ENCODE measurements at places on chromosomes 5 and 9.

GRCh38 chr9:68599826-68600225 is 59.1 kb upstream of the TMEM252 start:
- no peak for DNase-seq

DNA sequence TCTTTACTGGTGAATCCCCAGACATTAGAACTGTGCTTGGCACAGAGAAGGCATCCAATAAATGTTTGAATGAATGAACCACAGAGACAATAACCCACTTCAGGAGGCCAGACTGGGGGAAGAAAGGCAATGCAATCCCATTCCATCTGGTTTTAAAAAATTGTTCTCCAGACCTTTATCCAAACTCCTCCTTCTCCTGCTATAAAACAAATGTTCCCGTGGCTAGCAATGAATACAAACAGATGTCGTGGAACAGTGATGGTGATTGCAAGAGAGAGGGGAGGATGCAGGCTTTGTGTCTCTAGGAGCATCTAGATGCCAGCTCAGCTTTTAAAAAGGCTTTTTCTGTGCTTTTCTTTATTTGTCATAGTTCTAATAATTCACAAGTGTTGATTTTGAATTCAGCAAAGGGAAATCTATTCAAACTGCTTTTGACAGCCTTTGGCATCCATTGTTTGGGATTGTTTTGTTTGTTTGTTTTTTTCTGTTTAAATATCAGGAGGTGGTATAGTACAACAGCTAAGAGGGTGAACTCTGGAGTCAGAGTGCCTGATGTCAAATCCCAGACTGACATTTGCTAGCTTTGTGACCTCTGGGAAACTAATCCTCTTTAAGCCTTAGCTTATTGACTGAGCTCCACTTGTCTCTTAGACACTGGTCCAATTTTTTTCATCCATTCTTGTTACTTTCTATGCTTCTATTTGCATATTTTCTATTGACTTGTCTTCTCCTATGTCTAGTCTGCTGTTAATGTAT is 59.1 kb downstream of the TNFSF15 start:
- DNase-seq, result no peak

DNA sequence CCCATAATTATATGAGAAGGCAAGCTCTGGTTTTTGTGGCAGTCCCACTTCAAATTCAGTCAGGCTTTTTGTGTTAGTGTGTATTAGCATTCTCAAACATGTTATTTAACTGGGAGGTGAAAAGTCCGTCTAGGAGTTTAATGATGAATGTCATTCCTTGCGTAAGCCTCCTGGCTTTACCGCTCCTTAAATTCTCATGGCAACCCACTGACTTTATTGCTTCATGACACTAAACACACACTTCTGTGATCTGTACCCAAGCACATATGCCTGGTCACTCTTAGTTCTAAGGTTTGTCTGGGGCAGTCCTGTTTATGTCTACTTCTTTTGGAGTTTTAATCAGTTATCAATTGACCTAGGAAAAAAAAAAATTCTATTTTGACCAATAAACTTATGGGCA is 677.9 kb upstream of the DMAC1 start:
- no peak for DNase-seq

DNA sequence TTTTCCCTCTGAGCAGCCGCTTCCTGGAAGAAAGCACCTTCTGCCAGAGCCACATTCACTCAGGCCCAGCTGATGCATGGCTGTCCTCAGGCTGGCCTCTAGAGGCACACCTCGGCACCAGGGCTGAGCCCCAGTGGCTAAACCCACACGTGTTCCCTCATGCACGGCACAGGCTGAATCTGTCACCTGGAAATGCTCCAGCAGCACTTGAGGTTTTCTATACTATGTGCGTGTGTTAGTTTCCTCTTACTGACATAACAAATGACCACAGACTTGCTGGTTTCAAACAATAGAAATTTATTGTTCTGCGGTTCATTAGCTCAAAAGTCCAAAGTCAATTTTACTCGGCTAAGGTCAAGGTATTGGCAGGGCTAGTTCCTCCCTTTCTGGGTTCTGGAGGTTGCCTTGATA is 141.4 kb downstream of the LRRC70 start:
- DNase-seq, result peak; percentile 33

DNA sequence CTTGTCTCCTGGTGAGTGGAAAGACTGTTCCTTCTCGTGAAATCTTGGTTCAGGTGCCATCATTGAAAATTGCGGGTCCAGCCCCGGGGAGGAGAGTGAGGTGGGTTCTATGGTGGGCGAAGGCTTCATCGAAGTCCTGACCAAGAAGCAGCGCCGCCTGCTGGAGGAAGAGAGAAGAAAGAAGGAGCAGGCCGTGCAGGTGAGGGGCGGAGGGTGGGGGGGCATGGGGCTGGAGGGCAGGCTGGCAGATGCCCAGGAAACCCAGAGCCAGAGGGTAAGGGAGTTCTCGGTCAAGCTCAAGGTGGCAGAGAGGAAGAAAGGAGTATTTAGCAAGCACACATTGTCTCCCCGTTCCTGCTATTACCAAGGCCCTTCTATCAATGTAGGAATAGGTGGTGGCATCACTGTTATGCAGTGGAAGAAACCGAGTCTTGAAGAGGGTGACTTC is 24.3 kb upstream of the POMT1 start:
- DNase-seq, result no peak

DNA sequence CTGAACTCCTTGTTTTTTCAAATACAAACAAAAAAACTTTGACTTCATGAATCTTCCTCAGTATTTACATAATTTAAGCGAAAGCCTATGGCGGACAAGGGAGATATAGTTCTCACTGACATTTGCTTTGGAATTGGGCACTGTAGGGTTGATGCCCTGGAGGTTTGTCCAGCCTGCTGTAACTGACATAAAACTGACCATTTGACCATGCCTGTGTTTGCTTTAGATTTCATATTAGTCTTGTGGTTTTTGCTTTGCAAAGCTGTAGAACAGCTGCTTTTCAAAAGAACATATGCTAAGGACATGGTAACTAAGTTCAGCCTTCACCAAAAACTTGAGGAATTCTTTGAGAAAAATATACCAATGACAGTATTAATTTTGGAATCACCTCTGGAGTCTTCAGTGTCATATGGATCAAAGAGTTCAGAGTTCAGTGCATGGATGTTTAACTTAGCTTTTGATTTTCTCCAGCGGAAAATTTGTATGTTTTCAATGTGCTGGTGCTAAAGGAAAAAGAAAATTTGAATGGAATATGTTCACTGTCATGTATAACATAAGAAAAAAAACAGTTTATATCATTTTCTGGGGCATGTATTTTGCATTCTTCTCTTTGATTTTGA is 1013.1 kb downstream of the NR2F1-AS1 start:
- DNase-seq, result no peak

DNA sequence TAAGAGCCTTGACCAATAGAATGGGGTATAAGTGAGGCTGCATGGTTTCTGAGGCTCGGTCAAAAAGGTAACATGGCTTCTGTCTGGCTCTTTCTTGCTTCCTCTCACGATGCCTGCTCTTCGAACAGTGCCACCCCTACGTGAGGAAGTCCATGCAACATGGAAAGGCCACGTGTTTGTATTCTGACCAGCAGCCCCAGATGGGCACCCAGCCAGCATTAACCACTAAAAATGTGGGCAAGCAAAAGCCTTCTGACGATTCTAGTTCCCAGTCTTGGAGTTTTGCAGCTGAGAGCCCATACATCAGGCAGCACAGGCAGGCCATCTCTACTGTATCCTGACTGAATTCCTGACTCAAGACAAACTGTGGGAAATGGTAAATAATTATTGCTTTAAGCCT is 24.2 kb upstream of the NREP start:
- DNase-seq, result no peak

DNA sequence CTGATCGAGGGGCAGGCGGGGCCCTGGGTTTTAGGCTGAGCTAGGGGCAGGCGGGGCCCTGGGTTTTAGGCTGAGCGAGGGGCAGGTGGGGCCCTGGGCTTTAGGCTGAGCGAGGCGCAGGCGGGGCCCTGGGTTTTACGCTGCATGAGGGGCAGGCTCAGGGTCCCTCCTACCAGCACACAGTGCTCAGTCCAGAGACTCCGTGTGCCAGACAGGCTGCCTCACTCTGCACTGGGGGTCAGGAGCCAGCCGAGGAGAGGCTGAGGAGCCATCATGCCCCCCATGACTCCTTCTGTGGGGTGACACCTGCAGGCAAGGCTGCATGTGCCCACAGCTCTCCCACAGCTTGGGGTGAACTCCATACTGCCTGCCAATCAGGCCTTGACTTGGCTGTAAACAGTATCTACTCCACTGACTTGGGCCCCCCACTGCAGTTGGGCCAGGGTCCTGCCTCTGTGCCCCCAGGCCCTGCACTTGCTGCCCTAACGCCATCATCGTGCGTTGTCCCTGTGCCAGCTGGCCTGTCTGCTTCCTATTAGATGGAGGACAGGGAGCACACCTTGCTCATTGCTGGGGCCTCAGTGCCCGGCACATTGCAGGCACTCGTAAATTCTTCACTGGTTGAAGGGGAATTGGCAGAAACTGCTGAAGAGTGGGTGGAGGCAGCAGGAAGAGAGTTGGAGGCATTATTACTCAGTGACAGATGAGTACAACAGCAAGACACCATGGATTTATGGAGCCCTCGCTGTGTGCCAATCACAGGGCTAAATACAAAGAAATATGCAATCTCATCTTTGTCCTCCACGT is 78.6 kb downstream of the AMBP start:
- no peak for DNase-seq

DNA sequence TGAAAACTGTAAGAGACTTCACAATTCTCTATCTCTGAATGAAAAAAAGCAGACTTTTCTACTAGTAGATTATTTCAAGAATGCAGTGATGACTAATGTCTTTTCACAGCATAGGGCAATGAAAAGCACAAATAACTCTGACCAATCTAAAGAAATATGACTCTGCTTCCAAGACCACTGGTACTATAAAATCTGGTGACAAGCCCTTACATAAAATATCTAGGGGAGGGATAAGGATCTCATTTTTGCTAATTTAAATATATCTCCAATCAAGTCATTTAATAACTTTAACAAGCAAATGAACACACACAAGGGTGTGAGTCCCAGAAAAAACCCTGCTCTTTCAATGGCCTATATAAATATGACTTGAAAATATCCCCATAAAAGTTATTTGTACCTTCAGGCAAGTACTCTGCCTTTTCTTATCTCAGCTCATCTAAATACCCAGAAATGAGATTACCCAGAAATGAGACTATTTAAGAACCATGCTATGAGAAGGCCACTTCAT is 105.2 kb downstream of the GNAQ start:
- no peak for DNase-seq

Data from NCI-H187 treated with DMSO at 0.1 percent for 48 hours (cell line).